ENCODE measurements at places on chromosomes 5 and 9.

DNA sequence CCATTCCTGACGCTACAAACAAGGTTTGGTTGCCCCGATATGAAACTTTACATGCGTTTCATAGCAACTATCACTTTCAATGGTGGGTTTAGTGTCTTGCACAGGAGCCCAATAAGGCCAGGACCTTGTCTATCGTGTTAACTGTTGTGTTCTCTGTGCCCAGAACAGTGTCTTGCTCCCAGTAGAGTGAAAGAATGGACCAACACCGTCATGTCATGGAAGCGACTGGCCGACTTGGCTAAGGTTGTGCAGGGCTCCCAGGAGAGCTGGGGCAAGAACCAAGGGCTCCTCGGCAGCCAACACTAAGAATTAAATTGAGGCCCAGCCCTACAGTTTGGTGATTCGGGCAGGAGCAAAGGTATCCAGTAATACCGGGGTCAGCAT, 498 bp upstream of the ARHGEF37 start:
- DNase-seq = no peak

DNA sequence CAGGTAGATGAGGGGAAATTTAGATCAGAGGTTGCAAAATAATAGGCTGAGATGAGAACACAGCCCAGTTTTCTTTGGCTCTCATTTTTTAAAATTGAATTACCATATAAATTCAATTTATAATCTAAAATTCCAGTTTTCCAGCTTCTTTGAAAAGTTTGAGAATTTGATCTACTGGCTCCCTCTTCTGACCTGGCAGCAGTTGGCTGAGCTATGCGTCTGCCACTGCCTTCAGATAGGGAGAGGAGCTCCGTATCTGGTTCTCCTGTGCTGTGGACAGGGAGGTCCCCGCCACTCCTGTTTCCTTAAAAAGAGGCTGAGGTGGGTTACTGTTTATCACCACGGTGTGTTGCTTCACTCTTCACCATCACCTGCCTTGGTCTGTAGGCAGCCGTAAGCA, 103.7 kb downstream of the ARHGAP26 start:
- no peak for DNase-seq

- DNase-seq = no peak
Measured at GRCh38 chr9:108665521-108666239, 190.1 kb downstream of the ACTL7B start.

DNA sequence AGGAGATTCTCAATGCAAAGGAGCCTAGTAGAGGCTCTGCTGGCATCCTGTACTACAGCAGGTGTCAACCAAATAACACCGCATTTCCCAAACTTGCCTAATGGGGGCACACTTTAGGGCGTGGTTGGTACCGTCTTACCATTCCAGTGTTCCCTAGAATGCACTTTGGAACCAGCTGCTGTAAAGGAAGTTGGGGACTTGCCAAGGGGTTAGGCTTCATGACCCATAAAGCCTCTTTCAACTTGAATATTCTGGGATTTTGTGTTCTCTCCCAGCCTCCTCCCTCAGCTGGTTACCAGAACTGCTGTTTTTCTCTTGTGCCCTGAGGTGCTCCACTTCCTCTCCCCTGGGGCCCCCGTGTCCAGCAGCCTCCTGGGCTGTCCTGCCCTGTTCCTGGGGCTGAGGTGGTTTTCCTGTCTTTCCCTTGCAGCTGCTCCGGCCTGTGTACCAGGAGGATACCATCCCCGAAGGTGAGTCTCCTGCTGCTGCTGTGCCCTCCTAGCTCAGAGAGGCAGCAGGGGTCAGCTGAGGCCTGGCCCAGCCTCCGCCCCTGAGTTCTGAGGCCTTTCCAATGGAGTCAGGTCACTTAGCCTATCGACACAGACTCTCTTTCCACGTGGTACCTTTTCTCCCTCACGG, 44.7 kb downstream of the RGS3 start:
- no peak for DNase-seq

DNA sequence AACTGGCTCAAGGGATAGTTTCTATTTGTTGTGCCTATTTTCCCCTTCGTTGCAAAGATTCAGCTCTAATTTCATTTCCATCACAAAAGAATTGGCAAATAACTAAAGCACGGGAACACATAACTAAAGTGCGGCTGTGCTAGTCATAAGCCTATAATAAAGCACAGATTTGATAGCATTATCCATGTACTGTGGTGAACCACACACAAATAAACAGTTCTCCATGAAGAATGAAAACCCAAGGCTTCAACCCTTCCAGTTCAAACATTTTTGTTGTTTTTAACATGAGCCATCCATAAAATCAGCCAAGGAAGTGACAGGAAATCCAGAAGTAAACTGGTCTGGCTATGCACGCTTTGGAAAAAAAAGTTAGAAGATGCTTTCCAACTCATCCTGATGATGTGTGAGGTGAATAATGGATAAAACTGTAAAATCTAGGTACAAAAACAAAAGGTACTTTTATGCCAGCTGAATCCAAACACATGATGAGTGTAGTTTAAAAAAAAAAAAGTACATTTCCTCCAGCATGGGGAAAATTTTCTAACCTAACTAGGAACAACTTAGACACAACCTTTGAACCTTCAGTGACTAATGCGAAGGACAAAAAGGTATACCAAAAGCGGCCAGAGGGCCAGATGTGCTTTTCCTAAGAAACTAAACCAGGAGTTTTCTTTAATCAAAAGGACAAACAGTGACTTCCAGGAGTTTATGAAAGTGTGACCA, 10.2 kb downstream of the ZNF608 start:
- no peak for DNase-seq

GRCh38 chr5:91076138-91076537, 307.0 kb downstream of the ARRDC3 start:
- no peak for DNase-seq

DNA sequence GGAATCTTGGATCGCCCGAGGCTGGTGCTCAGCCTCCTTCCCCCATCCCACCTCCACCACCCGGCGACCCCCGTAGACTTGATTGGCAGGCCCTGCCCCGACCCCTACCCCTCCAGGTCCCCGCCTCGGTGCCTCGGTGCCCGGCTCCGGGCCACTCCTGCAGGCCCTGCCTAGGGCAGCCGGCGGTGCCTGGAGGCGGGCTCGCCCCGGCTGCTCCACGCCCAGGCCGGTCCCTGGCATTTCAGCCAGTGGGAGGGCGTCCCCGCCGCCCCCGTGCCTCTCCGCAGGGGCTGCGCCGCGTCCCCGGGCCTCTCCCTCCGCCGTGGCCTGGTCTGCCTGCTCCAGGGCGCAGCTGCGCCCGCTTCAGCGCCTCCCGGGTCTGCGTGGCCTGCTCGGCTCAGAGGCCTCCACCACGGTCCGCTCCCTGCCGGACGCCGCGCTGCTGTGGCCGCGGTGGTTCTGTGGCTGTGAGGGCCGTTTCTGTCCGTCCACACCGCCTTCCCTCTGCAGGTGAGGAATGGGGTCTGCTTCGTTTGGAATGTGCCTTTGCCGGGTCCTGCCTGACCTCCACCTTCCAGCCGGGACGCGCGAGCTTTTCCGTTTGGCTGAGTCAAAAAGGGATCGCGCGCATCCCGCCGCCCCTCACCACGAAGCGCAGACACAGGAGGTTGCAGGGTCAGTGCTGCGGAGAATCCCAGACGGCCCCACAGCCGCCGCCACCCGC, 48.3 kb upstream of the IRX4 start:
- DNase-seq = no peak

- DNase-seq = no peak
Measured at GRCh38 chr5:60453186-60453976, 246.6 kb downstream of the DEPDC1B start.

- DNase-seq = peak; percentile 28
Measured at GRCh38 chr9:72586388-72587130, 65.2 kb downstream of the TMC1 start.

- no peak for DNase-seq
Measured at GRCh38 chr5:73126381-73126780, 6.0 kb downstream of the TMEM171 start.

DNA sequence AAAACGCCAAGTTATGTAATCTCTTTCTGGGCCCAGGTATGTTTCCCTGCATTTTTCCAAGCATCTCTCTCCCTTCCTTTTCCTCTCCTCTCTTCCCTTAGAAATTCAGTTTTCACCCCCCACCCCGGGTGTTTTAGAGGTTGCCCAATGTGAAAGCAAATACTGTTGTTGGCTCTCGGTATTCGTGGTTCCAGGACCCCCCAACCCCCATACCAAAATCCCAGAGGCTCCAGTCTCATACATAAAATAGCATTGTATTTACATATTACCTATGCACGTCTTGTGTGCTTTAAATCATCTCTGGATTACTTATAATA, 48.8 kb downstream of the ACER2 start:
- DNase-seq = no peak

DNA sequence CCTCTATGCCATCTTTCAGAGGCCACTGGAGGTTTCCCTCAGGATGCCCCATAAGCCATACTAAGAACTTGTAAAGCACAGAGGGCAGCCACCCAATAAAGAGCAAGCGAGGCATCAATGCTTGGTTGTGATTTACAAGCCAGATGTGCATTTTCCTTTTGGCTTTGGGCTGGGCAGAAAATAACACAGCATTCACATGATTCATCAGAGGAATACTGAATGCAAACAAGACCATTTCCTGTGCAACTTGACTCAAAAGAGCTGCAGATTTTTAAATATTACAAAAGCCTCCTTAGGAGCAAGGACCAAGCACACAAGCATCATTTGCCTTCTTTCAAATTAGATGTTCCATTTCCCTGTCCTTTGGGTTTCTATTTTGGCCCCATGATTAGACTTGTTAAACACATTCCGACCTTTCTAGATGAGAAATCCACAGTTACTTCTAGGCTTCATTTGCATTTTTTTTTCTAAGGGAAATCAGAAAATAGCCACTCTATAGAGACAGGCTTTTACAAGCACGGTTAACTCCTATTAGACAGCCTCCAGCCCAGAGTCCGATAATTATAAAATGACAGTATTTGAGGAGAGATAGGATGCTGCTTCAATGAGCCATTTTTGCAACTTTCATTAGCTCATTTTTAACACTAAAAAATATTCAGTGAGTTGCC, 207.8 kb downstream of the SEMA5A start:
- DNase-seq = no peak

- DNase-seq = no peak
Measured at GRCh38 chr5:79263290-79263689, 27.4 kb downstream of the JMY start.

DNA sequence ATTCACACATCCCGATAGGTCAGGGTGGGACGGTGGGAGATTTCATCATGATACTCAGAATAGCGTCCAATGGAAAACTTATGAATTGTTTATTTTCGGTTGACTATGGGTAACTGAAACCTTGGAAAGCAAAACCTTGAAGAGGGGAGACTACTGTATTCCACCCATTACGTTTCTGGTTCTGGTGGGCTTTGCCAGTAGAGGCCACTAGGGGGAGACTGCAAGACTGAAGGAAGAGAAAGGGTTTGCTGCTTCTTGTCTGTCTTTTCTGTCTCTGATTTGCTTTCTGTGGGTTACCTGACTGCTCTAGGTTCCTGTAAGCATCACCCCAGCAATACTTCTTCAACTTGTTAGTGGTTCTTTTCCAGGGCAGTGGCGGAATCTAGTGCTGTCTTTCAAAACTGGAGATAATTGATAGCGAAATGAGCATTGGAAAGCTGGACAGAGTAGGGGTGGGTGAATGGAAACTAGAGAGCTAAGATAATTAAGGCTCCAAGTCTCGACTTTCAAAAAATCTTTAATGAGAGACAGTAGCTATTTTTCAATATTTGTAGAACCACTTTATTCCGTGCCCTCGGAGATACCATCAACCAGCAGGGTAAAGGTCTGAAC, 27.0 kb downstream of the GRIN3A start:
- DNase-seq = no peak

- DNase-seq = no peak
Measured at GRCh38 chr9:105932276-105932675, 237.9 kb downstream of the TMEM38B start.
